ENCODE measurements at places on chromosomes 7 and 10. TPM values are rescaled to one million over a fixed set of nuclear protein-coding genes. Genes with fewer than 3 reads are reported as not detected.

Gene SYCE1
- polyA plus RNA-seq: not detected

Gene RET
- polyA plus RNA-seq: not detected

DNA sequence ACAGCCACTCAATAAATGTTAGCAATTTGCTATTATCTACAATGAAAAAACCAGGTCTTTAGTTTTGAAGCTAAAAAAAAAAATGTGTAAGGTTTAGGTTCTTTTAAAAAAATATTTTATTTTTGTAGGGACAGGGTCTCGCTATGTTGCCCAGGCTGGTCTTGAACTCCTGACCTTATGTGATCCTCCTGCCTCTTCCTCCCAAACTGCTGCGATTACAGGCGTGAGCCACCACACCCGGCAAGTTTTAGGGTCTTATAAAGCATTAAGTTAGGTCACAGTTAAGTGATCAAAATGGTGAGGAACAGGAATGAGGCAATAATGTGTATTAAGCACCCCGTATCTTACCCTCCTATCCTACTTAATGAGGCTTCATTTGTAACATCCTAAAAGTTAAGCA, 774 bp downstream of the SEM1 start:
- DNase-seq: no peak

DNA sequence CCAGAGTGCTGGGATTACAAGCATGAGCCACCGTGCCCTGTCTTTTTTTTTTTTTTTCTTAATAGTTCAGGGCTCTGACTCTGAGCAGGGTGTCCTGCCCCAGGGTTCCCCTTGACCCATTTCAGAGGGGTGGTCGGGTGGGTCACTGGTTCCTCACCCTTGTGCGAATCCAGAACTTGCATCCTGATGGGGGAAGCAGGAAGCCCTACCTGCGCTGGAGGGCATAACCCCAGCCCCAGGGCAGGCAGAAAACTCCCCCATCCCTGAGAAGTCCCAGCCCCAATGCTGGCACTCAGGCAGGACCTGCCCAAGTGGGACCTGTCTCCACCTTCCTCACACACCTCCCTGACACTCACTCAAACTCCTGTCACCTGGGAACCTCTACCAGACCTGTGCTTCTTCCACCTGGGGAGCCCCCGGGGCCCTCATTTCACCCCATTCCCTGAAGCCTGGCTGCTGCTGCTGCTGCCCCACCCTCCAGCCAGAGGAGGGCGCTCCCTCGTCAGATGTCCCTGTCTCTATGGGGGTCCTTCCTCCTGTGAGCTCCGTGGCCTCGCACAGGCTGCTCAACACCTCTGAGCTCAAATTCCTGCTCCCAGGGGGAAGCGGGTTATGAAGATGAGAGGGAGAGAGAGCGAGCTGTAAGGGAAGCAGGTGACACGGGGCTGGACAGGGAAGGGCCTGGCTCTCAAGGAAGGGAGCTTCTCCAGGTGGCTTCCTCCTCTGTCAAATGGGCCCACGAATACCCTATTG, 15.1 kb upstream of the ZNF273 start:
- peak; percentile 55 for DNase-seq

Measured in small intestine (tissue), 16 donors.